ENCODE measurements at places on chromosomes 7 and 10. TPM values are rescaled to one million over a fixed set of nuclear protein-coding genes. Genes with fewer than 3 reads are reported as not detected.

The KCNMA1 gene
- 3.9 TPM for total RNA-seq

The ERCC6 gene
- total RNA-seq: 3.6 TPM

DNA sequence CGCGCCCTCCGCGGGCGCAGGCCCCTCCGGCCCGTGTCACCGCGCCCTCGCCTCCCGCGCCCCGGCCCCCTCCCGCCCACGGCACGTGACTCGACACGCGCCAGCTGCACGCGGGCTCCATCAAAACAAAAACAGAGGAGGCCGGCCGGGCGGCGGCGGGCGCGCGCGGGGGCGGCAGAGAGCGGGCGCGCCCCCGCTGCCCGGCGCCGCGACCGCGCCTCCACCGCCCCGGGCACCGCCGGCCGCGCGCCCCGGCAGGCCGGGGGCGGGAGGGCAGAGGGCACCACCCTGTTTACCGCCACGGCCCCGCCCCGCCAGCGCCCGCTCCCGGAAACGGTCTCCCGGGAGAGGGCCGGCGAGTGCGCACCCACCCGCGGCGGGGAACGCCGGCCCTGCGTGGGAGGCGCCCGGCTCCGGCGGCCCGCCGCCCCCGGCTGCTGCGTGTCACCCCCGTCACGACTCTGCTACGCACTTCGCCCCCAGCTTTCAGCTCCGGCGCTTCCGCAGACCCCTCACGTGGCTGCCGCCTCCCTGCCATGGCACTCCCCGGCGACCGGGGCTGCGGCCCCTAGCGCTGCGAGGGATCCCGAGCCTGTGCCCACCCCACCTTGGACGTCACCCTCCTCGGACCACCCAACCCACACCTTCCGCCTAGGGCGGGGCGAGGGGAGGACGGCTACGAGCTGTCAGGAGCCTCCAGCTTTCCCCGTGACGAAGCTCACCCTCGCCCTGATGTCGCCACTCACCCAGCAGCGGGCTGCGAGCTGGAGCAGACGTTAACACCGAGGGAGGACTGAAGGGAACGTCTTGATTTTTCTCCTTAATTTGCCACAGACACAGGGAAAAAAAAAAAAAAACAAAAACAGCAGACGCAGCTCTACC lies 221.6 kb upstream of the MKLN1 start:
- DNase-seq: peak; percentile 62

The ZC3HAV1L gene
- total RNA-seq: 22.2 TPM

- no peak for DNase-seq
Measured at GRCh38 chr7:40237731-40238130, 102.9 kb downstream of the SUGCT start.

- peak; percentile 25 for DNase-seq
Measured at GRCh38 chr10:115706488-115707076, 566.4 kb downstream of the GFRA1 start.

DNA sequence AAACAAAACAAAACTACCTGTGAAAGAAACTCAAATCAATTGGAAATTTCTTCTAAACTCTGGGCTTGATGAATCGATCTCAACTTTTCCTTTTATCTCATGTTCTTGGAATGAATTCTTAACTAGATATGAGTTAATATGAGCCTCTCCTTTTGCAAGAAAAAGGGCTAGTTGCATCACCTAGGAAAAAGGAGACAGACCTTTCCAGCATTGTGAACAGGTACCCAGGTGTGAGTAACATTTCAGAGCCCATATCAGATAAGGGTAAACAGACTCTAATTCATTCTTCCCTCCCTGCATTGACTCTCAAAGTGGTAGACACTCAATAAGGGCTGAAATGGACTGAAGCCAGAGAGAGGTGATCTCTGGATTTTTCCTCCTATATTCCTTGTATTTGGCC lies 103.8 kb upstream of the AGR3 start:
- no peak for DNase-seq

DNA sequence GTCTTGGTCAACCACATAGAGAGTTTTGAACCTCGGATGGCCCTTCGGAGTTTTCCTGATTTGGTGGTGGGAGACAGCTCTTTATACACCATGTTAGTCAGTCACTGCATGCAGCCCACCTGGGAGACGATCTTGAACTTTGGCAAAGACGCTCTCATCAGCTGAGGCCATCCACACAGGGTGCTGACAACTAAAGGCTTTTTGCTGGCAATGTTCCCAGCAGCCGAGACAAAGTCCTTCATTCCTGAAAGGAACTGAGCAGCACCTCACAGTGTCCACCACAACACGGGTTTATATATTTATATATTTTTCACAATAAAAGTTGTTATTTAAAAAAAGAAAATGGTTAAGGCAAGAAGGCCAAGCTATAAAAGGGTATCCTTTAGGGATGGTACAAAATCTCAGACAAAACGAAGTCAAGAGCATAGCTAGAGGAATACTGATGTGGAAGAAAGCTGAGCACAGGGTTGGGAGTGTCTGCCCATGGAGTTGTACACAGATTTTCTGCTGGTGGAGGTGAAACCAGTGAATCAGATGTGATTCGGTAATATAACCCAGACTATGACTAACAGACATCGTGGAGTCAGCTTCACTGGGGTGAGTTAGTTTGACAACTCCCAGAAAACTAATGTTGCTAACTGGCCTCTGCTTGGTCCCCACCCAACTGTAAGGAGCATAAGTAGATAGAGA lies 27.4 kb upstream of the CAPZA2 start:
- DNase-seq: peak; percentile 34

DNA sequence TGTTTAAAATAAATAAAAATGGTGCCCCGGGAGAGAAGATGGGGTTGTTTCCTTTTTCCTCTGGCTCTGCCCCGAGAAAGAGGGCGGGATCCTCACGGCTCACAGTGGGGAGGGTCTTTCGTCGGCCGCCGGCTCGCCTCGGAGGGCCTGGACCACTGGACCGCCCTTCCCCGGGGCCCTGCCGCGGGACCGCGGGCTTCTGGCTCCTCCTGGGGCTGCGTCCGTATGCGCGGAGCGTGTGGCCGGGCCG lies 3.5 kb upstream of the IGF2BP3 start:
- no peak for DNase-seq

DNA sequence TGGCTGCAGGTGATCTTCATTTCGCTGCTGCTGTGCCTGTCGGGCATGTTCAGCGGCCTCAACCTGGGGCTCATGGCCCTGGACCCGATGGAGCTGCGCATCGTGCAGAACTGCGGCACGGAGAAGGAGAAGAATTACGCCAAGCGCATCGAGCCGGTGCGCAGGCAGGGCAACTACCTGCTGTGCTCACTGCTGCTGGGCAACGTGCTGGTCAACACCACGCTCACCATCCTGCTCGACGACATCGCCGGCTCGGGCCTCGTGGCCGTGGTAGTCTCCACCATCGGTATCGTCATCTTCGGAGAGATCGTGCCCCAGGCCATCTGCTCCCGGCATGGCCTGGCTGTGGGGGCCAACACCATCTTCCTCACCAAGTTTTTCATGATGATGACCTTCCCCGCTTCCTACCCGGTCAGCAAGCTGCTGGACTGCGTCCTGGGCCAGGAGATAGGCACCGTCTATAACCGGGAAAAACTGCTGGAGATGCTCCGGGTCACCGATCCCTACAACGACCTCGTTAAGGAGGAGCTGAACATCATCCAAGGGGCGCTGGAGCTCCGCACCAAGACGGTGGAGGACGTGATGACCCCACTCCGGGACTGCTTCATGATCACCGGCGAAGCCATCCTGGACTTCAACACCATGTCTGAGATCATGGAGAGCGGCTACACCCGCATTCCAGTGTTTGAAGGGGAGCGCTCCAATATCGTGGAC lies 1.3 kb downstream of the CNNM2 start:
- peak; percentile 49 for DNase-seq

DNA sequence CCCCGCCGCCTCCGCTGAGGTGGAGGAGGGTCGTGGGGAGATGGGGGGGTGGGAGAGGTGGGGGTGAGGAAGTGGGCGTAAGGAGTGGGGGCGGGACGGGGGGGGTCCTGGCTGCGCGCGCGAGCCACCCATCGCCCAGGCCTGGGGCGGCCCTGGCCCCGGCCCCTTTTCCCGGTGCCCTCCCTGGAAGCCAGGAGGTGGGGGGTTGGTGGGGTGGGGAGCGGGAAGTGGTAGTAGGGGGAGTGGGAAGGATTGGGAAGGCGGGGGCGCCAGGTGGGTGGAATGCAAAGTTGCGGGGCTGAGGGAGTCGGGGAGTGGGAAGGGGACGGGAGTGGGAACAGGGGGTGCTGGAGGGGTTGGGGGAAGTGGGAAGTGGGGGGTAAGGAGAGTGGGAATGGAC lies 319 bp upstream of the MMD2 start:
- DNase-seq: no peak

DNA sequence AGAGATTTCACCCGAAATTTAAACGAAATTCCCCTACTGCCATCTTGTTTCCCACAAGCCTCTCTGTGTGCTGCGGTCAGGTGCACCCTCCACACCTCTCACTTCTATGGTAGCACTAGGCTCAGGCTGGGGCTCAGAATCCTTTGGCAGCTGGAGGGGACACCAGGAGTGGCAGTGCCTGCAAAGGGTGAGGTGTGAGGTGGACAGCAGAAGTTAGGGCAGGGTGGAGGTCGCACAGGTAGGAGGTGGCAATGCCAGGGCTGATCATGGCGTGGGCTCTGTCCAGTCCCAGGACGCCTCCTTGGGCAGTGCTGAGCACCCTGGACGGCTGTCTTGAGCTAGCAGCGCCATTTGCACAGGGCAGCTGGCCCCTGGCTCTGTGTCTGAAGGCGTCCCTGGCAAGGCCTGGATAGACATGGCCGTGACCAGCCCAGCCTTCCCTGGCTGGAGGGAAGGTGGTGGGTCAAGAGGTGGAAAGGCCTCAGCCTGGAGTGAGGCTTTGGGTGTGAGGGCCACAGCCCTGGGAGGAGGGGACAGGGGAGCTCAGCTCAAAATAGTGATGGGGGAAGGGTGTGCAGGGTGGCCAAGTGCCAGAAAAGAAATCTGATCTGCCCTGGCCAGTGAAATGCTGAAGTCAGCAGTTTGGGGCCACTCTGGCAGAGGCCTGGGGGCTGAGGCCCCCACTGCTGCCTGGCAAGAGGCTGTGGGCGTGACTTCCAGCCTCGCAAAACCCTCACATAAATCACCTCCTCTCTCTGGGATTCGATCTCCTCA lies 40.0 kb downstream of the ZCCHC24 start:
- no peak for DNase-seq

Data from G401 (cell line).